ENCODE measurements at places on chromosomes 6 and 20.

- DNase-seq: no peak
Measured at GRCh38 chr6:166236596-166236995, 68.9 kb upstream of the TBXT start.

- DNase-seq: no peak
Measured at GRCh38 chr20:41370176-41370575, 3.6 kb upstream of the EMILIN3 start.

DNA sequence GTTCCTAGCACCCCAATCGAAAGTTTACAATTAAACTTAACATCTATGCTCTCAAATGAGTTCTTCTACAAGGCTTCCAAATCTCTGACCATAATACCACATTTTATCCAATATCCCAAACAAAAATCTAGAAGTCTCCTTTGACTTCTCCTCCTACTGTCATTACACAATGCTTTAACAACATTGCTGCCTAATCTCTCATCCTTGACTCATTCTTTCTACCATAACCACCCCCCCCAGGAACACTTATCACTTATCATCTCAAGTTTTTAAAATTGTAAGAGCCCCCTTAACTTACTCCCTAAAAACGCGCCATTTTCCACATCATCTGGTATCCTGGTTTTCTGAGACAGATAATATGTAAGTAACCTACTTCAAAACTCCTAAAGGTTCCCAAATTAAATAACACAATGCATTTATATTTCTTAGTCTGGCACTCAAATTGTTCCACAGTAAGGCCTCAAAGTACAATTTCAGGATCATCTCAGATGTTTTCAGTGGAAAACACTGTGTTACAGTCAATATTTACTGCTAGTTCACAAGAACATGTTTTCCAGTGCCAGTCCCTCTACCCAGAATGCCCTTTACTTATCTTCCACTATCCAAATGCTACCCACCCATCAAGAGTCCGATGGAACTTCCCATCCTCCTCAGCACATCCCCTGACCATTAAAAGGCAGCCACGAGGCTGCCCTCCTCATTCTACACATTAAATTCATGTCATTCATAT is 308.2 kb upstream of the THEMIS start:
- DNase-seq: no peak

DNA sequence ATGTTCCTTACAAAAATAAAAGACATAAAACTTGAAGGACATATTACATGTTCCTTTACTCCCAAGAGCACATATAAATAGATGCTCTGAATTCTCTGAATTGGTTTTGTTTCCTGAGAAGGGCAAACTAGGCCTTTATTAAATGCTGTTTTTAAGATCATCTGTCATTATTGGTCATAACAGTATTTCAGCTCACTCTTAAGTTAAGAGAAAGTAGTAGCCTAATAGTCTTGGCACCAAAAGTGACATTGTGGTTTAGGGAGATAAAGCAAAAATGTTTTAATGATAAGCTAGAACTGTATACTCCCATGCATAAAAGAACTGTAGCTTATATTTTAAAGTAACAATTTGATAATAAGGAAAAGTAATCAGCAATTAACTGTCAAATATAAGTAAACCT is 361.1 kb upstream of the PTCHD4 start:
- DNase-seq: no peak

DNA sequence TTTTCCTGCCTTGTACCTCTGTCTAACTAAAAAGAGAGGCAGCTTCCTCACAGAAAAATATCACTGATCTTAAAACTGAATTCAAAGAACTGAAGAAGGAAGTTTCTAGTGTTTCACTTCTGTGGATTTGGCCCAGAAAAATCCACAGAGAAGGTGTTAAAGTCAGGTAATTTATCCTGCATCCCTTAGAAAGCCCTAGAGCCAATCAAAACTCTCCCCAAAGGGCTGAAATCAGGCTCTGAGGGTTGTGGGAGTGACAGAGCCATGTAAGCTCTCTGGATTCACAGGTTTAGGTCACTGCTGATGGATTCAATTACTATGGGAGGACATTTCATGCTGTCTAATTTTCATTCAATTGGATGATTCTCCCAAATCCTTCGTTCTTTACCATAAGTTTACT is 152.3 kb downstream of the OR2B2 start:
- DNase-seq: no peak

DNA sequence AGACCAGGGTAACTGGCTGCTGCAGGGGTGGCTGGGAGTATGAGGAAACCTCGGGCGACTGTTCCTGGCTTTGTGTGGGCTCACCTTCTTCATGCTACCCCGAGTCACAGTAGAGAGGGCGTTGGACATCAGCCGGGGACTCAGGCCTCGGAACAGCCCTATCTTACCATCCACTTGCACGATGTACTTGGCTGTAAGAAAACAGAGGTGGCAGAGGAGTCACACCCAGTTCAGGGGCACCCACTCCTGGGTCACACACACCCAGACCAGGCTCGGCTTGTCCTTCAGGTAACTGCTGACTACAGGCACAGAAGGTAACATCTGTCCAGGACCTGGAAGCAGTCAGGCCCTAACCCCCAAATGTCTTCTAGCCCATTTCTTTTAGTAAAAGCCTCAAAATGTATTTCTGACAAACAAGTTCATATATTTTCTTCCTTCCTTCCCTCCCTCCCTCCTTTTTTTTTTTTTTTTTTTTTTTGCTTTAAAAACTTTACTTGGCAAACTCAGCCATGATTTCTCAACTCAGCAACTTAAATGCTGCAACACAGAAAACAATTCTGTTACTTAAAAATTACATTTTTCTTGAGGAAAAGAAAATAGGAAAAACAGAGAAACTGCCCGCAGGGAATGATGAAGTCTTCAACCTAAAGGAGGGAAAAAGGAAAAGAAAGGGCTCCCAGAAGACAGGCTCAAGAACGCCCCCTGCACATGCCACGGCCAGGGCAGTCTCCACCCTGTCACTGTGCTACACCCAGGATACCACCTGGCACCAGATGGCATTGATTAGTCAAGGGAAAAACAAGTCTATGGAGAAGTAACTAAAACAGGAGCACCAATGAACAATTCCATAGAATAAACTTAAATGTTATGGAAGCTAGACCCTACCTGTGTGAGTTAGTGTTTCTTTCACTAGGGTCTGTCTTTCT is 7.3 kb downstream of the MTCH1 start:
- DNase-seq: no peak

- DNase-seq: no peak
Measured at GRCh38 chr6:36038120-36038876, 10.7 kb downstream of the MAPK14 start.

DNA sequence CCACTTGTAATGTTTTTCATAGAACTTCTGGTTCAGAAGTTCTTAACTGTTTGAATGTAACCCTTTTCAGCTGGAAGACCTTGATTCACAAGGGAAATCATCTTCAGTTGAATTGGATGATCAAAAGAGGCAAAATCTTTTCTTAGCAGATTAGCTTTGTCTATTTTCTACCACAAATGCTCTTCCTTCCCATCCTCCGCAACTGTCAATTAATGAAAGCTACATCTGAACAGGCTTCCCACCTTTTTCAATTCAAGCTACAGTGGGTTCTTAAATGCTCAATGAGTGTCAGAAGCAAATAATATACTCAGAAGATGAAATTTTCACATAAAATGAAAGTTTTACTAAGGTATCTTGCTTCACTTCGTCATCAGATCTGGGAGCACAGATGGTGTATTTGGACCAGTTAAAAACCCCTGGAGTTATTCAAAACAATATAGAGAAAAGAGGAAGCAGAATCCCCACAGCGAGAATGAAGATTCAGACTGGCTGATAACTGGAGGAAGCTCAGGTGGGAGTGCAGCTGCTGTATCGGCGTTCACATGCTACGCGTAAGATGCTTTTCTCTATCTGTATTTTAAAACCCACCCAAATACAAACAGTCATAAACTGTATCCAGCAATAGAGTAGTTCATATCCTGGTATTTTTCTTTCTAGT is 19.4 kb downstream of the QRSL1 start:
- DNase-seq: no peak

DNA sequence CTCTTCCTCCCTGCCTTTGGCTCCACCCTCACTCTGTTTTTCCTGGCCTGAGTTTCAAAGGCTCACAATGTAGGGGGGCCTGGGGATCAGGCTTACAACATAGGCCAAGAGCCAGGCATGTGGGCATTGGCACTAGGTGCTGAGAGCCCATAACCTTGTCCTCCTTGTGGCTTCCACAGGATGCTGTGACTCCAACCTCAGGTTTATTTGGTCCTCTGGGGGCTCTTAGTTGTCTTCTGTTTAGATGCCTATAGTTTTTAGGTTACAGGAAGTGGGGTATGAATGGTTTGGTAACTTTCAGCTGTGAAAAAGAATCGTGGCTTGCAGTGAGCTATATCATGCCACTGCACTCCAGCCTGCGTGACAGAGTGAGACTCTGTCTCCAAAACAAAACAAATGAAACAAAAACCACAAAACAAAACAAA is 25.6 kb downstream of the MMP24 start:
- DNase-seq: no peak

DNA sequence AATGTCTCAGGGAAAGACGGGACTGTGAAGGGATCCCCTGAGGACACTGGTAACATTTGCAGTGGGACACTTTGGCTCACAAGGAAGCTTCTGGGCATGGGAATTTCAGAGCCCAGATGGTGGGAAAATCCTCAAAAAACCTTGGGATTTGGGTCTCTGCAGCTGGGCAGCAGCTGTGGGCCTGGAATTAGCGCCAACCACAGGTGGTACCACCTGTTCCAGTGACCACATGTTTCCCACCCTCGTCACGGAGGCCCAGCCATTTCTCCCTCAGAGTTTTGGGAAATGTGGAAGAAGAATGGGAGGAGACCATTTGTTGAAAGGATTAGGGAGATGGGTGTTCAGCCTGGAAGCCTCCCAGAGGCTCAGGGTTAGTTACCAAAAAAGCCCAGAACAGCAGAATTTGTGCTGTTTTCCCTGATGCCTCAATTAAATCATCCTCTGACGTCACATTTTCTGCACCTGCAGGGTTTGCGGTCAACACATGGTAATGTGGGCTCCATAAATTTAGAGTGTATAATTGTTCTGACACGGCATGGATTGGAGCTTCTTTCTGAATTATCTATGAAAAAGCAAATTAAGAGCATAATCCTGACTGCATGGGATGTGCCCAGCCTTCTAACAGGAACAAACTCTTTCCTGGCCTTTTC is 34.4 kb downstream of the EDN3 start:
- no peak for DNase-seq

- no peak for DNase-seq
Measured at GRCh38 chr6:137705160-137706082, 161.6 kb upstream of the TNFAIP3 start.

DNA sequence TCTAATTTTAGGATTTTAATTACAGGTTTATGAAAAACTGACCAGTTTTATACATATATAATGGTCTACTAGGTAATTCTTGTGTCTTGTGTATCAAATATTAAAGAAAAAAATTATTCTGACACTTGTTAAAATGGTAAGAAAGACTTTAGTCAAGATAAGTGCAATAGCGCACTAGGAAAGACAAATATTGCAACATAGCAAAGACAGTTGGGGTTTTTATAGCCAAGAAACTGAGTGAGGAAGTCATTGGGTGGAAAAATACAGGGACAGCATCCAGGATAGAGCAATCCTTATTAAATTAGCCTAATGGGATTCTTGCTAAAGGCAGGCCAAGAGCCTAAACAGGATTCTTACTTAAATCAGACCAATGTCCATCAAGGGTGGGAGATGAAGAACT is 71.1 kb downstream of the ROS1 start:
- DNase-seq: no peak

DNA sequence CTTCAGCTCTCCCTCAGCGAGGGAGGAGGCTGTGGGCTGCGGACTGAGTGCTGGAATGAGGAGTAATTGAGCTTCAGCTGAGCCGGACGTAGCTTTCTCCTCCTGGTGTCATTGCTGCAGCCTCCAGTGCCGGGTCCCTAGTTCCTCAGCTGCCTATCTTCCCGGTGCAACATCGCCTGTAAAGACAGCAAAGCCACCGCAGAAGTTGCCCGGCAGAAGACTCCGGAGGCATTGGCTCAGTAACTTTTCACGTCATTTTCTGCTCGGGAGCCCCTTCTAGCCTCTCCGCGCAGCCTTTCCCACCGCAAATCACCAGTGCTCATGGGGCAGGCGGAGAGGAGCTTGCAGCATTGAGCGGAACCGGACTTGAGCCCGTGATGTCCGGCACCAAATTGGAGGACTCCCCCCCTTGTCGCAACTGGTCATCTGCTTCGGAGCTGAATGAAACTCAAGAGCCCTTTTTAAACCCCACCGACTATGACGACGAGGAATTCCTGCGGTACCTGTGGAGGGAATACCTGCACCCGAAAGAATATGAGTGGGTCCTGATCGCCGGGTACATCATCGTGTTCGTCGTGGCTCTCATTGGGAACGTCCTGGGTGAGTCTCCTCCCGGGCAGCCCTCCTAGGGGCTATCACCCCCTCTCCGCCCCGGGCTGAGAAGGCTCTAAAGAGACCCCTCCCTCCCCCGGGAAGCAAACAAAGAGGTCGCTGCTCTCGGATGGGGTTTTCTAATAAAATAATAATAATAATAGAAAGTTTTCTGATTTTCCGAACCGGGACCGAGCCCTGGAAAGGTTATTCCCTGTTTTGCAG is at the start of gene HCRTR2:
Gene HCRTR2, plus strand, starts transcription at position 305 of the 816 bp plus-strand sequence. Its CDS starts 73 bp downstream, at position 378.
- no peak for DNase-seq

DNA sequence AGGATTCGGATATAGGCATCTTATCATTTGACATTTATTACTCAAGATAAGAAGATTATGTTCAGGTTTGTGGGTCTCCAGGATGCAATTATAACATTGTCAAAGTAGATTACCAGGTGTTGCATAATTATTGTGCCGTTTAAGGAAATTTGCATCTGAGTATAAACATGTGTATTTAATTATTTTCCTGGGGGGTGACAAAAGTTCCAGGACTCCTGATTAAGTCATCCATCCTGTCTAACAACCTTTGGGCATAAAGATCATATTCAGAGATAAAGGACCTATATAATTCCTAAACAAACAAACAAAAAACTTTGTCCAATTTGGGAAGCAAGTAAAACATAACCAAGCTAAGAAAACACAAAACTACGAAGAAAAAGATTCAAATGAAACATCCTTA is 3.3 kb upstream of the PPP1R14C start:
- DNase-seq: no peak

- DNase-seq: no peak
Measured at GRCh38 chr6:109360281-109360680, 22.0 kb downstream of the CD164 start.

GRCh38 chr6:167668019-167668753 is 158.5 kb upstream of the AFDN start:
- no peak for DNase-seq

DNA sequence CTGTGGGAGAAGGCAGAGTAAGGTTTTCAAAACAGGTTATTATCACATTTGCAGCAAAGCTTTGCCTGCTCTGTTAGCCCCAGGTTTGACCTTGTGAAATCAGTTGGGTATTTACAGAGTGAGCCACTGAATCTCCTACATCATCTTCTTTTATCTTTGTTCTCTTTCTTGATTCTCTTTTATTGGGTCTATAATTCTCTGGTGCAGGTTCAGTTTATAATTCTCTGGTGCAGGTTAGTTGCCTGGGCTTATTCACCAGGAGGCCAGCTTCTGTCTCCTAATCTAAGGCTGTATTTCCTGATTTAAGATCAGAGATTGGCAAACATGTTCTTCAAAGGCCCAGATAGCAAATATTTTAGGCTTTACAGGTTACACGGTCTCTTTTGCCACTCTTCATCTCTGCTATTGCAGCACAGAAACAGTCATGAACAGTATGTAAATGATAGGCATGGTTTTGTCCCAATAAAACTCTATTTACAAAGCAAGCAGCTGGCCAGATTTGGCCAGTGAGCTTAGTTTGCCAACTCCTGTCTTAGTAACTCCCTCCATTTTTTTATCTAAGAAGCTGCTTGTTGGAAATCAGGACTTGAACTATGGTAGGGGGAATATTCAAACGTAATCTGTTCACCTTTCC is 205.0 kb upstream of the RIMS1 start:
- DNase-seq: no peak
